ENCODE measurements at places on chromosomes 3 and 15.

- no peak for DNase-seq
These were observed 5.5 kb downstream of the DIS3L start for GRCh38 chr15:66298803-66299251.

DNA sequence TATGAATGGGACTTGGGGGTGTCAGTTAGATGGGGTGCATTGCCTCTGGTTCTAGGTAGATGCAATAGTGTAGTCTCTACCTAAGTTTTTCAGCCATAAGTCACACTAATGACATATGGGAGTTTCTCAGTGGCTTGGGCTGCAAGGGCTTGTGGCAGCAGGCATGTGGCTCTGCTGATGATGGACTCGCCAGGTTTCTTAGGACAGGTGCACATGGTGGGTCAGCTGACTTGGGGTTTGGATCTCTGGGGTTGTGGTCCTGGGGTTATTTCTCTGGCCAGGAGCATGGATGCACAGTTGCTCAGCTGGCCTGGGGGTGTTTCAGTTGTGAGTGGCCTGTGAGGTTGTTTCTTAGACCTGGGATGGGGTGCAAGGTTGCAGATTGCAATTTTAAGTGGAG lies 120.0 kb upstream of the DCBLD2 start:
- no peak for DNase-seq

DNA sequence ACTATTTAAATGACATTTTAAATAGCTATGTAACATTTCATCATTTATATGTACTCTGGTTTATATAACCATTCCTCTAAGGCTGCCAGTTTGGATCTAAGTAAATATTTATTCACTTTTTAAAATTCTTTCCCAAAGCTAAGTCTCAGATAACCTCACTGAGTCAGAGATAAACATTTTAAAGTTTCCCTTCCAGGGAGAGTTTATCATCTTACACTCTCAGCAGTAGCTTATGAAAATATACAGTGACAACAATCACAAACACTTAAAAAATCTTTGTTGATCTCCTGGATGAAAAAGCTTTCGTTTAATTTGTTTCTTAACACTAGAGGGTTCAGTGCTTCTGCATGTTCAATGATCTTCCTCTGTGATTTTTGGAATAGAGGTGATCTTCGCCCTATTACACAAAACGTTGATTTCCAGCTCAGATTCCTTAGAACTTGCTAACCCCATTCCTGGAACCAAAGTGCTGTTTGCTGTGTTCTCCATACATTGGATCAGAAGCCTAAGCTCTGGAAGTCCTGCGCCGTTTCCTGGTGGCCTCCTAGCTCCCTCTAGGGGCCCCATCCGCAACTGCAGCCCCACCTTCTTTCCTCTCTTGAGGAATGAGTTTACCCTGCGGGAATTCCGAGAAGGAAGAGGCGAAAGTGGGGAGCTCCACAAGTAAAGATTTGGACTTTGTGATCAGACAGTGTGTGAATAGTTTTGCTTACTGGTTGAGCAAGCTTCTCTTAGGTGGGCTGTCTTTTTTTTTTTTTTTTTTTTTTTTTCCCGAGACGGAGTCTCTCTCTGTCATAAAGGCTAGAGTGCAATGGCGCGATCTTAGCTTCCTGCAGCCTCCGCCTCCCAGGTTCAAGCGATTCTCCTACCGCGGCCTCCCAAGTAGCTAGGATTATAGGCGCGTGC lies 29.3 kb upstream of the SACM1L start:
- DNase-seq: peak; percentile 57

GRCh38 chr3:155232605-155233004 lies 60.9 kb downstream of the STRIT1 start:
- DNase-seq: no peak

DNA sequence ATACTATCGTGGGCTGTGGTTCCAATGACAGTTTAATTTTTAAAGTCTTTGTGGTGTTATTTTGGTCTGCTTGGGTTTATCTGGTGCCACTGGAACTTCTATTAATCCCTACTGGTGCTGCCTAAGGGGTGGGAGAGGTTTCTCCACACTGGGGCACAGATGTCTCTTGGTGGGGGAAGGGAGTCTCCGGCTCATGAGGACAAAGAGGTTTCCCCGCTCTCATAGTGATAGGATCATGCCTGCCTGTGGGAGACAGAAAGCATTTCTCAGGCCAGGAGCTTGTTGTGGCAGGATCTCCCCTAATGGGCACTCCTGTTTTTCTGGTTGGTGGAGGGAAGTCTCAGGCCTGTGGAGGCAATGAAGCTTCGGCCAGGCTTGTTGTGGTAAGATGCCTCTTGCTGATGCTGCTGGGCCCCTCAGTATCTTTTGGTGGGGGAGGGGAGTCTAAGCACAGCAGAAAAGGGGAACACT lies 84.3 kb upstream of the THRB start:
- no peak for DNase-seq

- no peak for DNase-seq
These were observed 186.2 kb downstream of the GOLGA6L6 start for GRCh38 chr15:20355256-20355868.

GRCh38 chr3:177906126-177906511 lies 630.1 kb upstream of the KCNMB2 start:
- no peak for DNase-seq

- no peak for DNase-seq
These were observed 10.0 kb upstream of the SLC25A26 start for GRCh38 chr3:66210687-66211295.

GRCh38 chr15:67114846-67115585 lies 49.6 kb downstream of the SMAD3 start:
- no peak for DNase-seq

DNA sequence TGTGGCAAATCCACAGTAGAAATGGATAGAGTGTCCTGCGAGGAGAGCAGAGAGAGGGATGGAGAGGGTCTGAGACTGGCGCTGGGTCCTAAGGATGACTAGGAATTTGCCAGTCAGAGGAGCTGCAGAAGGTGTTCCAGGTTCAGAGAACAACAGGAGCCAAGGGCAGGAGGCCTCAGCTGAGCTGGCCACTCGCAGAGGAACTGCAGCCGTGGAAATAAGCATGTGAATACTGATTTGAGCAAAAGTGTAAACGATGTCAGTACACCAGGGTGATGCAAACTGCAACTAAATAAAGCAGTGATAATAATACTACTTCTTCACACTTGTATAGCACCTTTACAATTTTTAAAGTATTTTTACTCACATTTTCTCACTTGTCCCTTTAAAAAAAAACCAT lies 24.6 kb downstream of the SEMA6D start:
- no peak for DNase-seq

Data from endothelial cell (in vitro differentiated cells).